Right lung (tissue), 10 donors: ENCODE measurements at places on chromosomes 12 and 14. TPM values are rescaled to one million over a fixed set of nuclear protein-coding genes. Genes with fewer than 3 reads are reported as not detected.

DNA sequence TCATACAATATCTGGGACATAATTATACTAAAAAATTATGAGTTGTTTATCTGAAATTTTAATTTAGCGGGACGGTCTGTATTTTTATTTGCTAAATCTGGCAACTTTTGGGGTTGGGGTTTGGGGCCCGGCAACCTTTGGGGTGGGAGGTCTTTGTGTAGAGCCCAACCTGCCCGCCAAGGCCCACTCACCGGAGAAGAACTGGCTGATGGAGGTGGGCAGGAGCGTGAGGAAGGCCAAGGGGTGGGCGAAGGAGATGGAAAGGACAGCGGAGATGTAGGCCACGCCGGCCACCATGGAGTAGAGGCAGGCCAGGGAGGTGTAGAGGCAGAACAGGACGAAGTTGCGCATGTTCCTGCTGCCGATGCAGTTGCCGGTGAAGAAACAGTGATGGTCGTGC lies 2.6 kb downstream of the ZDHHC22 start:
- DNase-seq: no peak

DNA sequence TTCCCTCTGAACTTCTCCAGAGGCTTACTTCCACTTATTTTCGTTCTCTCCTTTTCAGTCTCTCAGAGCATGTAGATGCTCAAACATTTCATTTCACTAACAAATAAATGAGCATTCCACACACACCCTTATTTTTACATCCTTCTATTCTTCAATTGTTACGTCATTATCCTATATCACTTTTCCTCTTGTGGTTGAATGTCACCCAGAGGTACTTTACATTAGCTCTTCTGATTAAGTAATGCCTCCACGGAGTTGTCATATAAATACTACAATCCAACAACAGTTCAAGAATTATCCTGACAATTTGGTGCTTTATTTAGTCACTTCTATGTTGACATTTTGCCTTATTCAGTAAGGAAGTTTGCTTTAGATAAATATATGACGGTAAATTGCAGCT lies 18.4 kb downstream of the FAR2 start:
- DNase-seq: no peak

- DNase-seq: no peak
Measured at GRCh38 chr12:3107071-3107583, 29.9 kb downstream of the TSPAN9 start.

- no peak for DNase-seq
Measured at GRCh38 chr12:88122666-88123065, 19.2 kb downstream of the CEP290 start.

- DNase-seq: no peak
Measured at GRCh38 chr14:64811676-64812075, 68.0 kb downstream of the SPTB start.

Gene OAS1
- polyA plus RNA-seq: 4.3 TPM
